ENCODE measurements at places on chromosomes 13 and 19. TPM values are rescaled to one million over a fixed set of nuclear protein-coding genes. Genes with fewer than 3 reads are reported as not detected.
A peak's percentile ranks its signal among the peaks of the same experiment; 100 is the strongest.

DNA sequence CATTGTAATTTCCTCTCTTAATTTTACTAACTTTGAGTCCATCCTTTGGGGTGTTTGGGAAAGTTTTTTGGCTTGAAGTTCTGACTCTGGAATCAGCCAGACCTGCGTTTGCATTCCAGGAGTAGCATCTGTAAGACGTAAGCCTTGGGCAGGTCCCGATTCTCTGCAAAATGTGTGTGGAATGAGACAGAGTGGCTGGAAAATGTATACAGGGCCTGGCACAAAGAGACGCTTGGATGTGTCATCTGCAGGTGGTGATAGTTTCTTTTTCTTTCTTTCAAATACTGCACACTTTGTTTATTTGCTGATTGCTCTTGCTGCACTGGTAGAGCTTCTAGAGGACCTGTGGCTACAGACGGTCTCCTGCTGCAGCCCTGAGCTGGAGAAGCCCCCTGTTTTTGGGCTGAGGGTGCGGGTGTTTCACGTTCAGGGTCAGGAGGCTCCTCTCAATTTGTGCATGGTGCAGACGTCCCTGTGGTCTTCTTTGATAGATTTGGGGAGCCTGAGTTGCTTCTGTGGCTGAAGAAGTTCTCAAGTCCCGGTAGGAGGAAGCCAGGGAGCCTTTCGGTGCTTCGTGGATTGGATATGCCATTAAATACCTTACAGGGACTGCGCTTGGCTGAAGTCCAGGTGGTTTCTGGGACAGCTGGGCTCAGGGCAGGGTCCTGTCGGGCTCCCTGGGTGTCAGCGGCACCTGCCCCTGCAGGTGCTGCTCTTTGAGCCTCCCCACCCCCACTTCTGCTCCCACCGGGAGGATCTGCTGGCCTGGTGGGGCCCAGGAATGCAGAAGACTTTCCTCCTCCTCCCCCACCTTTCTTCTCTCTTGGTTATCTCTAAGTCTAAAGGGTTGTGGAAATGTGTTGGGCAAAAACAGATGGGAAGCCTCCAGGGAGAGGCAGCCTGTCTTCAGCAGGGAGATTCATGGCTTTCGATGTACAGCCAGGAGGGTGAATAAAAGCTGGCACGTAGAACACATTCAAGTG lies 44.0 kb upstream of the GAS6 start:
- DNase-seq: no peak

DNA sequence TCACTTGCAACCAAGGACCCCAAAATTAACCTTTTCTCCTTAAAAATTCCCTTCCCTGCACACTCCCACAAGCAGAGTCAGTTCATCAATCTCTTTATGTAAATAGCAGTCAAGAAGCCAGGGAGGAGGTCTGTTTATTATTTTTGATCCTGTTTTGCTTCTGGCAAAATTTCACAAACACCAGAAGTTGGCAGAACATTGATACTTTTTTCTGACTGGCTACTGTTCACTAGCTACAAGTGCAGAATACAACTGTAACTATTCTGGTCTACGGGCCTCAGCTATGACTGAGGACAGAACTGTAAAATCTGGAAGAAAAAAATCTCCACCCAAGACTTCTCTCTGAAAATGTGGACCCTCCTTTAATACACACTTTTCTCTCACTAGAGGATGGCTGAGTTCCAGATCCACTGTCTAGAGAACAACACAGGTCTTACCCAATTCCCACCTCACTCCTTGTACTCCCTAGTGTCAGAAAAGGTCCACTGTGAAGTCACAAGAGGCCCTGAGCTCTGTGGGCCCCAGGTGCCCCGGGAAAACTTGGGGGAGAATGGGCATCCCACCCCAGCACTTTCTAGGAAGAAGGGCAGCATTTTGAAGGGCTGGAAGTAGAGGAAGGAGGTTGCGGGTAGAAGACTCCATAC lies 14.5 kb downstream of the STARD13 start:
- DNase-seq: peak; percentile 14

DNA sequence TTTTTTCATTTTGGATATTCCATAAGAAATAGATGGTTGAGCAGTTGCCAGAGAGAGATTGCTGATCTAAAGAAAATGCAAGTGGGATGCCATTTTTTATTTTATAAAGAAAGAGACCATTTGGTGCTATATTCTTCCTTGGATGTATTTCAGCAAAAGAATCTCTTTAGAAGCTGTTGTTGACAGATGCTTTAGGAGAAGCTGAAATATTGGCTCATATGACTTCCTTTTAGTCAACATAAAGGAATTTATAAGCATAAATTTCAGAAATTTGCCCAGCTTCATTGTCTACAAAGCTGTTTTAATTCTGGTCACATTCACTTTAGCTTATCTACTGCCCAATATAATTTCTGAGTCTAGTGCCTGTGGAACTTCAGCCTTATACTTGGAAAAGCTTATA lies 36.9 kb downstream of the POLR1D start:
- no peak for DNase-seq

DNA sequence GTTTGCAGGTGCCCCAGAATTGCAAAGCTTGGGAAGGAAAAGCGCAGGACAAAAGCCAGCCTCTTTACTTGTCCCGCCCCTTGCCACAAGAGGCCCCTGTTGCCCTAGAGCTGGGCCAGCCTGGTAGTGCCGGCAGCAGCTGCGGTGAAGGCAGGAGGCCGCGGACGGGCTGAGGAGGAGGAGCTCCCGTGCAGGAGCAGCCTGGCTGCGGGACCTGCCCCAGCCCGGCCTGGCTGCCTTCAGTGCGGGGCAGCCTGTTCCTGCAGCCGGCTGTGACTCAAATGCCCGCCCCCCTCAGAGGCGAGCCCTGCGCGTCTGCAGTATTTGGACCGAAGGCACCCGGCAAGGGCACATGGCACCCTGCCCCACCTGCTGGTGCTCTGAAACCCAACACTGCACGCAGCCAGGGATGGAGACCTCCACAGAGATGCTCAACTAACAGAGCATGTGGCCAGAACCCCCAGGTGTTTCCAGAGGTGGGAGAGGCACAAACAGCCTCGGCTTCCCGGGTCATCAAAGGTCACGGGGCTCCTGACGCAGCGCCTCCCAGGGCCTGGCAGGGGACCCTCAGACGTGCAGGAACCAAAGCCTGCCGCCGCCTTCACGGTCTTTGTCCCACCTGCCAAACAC lies 29.7 kb downstream of the NAXD start:
- peak; percentile 28 for DNase-seq

DNA sequence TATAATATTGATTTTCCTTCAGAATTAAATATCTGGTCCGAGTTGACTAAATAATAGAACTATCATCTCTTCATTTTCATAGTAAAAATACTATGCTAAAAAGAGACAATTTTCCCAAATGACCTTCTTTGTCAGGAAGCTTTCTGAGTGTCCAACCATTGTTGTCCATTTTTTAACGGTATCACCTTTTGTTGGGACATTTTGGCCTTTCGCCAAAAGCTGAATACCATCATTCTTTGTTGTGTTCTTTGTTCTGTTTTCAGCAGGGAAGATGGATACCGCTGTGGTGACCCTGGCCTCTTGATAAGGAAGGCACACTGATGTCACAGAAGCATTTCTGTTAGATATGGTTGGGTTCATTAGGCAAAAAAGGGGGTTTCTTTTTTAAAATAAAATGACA lies 654.4 kb upstream of the GPC6 start:
- DNase-seq: no peak

- DNase-seq: no peak
Measured at GRCh38 chr19:36115453-36116343, at the start of gene TBCB. Gene TBCB (plus strand): TSS chr19:36115468. CDS start chr19:36115561, 93 bp downstream.

DNA sequence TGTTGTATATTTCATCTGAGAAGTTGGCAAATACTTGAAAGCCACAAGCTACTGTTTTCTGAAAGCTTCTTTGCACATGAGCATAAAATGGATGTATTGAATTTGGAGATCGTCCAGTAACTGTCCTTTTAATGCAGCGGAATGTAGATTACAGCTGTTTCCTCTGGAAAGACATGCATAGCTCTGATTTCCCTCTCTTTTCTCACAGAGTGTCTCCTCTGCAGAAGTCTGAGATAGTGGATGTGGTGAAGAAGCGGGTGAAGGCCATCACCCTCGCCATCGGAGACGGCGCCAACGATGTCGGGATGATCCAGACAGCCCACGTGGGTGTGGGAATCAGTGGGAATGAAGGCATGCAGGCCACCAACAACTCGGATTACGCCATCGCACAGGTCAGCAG lies 283.0 kb downstream of the SHISA2 start:
- no peak for DNase-seq

DNA sequence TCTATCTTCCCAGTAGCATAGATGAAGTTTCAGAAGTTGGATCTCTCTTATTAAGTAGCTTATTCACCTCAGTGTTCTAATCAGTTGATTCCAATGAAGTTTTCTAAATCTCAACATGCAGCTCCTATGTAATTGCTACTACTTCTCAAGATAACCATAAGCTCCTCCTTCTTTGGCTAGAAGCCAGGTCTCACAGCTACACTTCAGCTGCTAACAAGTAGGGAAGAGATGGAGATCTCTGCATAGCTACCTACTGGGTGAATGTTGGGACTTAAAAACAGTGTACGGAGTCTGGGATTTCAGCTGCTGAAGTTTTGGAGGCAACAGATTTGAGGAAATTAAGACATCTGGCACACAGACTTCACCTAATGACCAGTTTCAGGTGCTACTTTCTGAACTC lies 661.0 kb downstream of the SLITRK1 start:
- DNase-seq: no peak

- DNase-seq: no peak
Measured at GRCh38 chr13:38415233-38415632, 65.6 kb downstream of the UFM1 start.

DNA sequence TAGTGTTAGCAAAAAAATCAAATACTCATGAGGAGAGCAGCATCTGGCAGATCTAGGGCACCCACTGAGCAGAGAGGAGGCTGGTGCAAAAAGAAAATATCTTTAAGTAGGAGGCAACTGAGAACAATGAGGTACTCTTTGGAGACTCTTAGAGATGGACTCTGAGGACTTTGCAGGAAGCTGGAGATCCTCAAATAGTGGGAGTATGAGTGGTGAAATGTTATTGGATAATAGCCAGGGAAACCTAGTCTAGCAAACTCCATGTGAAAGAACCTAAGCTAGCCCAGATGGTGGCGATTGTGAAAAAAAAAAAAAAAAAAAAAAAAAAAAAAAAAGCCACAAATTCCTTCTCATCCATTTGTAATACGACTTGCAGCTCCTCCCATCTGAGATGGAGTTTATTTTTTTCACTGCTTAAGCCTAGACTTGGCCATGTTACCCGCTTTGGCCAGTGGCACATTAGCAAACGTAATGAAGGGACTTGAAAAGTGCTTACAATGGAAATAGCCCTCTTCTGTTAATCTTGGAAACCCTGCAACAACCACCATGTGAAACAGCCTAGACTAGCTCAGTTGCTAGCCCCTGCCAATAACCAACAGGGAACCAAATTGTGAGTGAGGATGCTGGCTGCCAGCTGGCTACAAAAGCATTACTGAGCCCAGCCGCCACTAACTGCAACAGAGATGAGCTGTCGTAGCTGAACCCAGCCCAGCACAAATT lies 476.2 kb downstream of the KLF12 start:
- no peak for DNase-seq

DNA sequence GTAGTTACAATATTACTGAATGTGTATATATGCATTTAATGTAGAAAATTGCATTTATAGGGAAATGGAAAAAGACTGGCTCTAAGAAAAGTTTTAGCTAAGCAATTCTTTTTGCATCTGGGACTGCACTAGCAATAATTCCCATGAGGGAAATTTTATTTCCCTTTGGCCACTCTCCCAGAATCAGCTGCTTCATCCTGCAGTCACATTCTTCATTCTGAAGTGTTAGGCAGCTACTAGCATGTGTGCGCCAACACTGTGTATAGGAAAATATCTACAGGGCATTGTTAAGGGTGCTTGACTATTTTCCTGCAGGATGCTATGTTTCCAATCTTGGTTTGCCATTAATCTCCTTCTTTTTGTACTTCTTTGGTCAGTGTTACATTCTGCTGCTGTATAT lies 312.8 kb upstream of the PCDH20 start:
- peak; percentile 6 for DNase-seq

Gene GRIK5
- not detected for total RNA-seq

Gene ZNF573
- 4.4 TPM for total RNA-seq

Gene SERP2
- total RNA-seq: 0.61 TPM
